ENCODE measurements at places on chromosomes 3 and 15.

DNA sequence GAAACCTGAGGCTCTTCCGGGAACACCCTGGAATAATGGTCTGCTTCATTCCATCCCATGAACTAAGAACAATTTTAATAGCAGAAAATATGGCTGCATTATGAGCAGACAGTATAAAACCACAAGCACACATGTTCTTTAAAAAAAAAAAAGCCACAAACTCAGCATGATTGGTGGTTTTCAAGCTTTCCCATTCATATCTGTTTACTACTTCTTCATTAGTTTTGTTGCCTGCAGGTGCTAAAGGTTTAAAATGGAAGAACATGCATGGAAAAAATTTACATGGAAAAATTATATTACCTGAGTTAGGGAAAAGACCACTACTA is 137.9 kb upstream of the HES1 start:
- no peak for DNase-seq

DNA sequence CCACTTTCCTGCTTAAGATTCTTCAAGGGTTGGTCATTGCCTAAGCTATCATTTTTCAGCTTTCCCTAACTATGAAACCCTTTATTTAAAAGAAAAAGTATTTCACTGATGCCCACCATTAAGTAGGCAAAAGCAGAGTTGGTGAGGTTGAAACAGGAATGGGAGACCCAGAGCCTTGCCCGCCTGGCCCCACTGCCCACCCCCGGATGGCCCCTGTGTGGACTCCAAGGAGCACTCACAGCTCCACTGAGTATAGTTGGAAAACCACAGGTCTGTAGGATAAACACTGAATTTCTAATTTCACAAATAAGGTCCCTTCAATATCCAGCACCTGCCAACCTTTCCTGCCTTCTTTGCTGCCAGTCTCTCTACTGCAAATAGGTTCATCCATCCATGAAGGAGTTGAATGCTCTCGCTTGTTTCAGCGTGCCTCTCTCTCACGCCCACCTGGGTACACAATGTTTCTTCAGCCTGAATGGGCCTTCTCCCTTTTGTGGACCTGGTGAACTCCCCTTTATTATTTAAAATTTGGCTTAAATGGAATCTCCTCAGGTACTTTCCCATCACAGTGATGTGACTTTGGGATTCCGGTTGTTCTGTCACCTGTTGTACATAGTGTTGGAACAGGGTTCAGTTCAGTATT is 8.7 kb upstream of the ACAP2 start:
- DNase-seq, result peak; percentile 79

DNA sequence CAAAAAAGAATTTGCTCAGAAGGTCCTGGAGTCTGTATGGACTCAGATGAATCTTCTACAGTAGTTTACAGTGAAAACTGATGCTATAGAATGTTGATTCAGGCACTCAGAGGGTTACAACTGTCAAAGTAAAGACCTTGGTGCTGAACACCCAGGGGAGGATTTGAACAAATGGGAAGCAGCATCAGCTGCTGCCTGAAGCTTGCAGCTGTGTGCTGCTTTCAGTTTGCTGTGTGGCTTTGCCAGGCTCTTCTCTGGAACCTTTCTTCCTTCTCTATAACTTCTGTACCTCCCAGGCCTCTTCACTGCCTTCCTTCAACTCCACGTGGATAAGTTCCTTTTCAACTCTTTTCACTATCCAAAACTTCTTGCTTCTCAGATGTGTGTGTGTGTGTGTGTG is 214.2 kb downstream of the GRM7 start:
- DNase-seq, result no peak

DNA sequence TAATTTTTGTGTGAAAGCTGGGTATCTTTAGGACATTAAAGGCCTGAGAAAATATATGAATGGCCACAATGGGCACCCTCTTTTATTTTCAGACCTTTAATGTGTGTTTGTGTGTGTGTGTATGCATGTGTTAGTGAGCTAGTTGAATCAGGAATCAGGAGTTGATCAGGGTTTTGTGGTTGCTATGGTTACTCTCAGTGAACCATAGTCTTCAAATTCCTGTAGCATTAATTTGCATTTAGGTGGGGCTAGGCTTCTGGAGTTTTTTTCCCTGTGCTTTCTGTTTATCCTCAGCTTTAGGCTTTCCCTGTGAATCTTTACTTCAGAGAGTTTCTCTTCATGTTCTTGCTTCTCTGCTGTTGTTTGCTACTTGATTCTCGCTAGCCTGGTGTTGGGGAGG is 122.0 kb upstream of the ONECUT1 start:
- no peak for DNase-seq

- DNase-seq, result no peak
Observed at GRCh38 chr3:194811118-194811517, 125.4 kb downstream of the FAM43A start.

GRCh38 chr3:3664935-3665334 is 134.3 kb upstream of the LRRN1 start:
- DNase-seq, result no peak

DNA sequence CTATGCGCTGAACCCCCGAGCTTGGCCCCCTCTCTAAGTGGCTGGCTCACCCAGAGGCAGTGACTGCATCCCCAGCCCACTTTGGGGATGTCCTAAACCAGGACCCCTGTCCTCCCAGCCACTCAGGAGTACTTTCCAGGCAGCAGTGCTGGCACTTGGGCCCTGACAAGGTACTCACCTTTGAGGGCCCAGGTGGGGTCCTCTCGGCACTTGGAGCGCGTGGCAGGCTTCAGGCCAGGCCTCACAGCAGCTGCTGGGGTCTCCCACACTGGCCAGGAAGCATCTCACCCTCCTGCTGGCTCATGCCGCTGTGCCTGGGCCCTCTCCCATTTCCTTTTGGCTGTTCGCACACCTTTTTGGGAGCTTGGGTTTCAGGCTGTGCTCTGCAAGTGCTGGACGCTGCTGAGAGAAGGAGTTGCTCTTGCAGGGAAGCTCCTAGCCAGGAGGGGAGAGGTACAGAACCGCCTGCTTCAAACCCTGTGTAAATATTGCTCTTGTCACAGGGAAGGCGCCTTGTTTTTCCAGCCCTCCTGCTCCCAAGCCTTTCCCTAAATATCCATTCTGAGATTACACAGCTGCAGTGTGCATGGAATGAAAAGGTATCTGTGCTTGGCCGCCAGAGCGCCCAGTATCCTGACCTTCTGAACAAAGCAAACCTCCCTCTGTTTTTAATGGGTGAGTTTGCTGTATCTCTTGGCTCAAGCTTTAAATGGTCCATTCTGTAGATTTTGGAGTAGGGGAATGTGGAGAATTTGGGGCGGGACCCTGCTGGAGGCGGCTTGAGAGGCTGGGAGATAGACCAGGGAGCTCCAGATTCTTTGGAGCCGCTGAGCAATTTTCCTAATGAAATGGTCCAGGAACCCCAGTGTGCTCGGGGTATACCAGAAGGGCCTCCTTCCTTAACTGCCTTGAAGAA is 45.6 kb downstream of the DNASE1L3 start:
- DNase-seq, result no peak

DNA sequence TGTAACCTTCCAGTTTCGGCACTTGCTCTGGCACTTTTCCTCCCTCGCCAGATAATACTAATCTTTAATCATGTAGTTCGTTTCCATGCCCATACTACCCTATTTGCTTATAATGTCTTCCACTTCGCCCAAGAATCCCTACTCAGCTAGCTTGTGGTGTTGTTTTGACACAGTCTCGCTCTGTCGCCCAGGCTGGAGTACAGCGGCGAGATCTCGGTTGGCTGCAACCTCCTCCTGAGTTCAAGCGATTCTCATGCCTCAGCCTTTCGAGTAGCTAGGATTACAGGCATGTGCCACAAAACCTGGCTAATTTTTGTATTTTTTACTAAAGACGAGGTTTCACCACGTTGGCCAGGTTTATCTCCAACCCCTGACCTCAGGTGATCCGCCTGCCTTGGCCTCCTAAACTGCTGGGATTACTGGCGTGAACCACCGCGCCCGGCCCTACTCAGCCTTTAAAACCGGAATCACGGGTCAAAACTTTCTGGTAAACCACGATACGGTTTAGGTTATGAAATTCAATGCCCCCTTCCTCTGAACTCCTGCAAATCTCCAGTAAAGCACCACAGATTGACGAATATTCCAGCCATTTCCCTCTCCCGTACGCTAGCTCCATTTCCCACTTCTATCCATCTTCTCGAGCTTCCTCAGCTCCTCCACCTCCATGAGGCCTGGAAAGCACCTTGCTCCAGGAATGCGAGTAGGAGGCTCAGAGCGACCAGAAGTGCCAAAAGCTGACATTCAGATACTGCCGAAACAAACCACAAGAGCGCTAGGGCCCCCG is 878 bp upstream of the RAD51 start:
- no peak for DNase-seq

DNA sequence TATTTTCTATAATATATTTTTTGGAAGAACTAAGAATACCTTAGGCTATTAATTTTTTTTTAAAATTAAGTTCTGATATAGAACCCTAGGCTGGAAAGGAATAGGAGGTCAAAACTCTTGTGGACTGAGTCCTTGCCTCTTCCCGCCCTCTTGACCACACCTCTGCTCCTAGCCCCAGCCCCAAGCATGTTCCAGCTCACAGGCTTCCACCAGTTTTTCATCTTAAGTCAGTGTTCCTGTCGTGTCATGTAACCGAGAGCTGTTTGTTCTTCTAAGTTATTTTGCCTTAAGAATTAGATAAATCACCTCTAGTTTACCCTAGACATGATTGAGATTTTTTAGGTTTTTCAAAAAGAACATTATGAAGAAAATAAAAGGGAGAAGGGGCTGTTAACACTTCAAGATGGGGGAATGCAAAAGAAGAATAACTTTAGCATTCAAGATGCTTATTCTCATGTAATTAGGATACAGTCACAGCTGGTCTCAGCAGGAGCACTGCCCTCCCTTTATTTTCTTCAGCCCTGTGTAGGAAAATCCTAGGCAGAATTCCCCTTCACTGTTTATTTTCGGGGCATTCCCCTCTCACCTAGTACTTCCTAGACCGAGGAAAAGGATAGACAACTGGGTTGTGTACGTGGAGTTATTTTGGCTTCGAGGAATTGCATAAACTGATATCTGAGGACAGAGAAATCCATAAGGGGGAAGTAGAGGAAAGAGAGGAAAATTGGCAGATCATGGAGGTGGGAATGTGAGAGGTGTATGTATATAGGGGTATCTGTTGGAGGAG is 110.2 kb downstream of the CMSS1 start:
- no peak for DNase-seq

DNA sequence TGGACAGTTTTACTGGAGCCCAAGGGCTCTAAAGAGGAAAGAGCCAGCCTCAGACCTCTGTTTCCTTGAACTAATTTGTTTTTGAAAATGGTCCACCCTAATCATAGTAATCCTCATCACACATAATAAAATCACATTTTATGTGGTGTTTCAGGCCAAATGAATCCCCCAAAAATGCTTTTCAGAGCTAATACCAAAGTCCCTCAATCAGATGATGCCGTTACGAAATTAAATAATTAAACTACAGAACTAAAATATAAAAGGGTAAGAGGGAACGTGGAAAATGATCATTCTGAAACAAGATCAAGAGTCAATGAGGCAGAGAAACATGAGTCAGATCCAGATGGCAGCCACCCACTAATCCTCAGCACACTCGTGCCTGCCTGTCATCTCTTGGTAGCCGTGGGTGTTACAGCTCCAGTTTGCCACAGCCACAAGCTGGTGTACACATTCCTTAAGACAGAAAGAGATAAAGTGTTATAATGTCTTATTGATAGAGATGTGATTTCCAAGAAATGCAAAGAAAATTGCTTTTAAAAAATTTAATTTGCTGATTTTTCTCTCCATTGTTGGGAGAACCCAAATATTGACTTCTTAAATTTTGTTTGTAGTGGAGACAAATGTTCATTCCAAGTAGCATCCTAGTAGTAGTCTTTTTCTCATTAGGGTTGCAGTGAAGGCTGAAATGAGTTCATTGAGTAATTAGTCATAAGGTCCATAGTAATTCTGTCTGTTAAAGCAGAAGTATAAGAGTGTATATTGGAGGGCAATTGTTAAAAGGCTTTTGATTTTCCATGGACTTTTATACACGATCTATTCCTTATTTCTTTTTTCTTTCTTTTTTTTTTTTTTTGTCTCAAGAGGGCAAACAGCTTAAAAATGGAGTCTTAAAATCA is 104.2 kb downstream of the AGBL1 start:
- DNase-seq, result no peak

DNA sequence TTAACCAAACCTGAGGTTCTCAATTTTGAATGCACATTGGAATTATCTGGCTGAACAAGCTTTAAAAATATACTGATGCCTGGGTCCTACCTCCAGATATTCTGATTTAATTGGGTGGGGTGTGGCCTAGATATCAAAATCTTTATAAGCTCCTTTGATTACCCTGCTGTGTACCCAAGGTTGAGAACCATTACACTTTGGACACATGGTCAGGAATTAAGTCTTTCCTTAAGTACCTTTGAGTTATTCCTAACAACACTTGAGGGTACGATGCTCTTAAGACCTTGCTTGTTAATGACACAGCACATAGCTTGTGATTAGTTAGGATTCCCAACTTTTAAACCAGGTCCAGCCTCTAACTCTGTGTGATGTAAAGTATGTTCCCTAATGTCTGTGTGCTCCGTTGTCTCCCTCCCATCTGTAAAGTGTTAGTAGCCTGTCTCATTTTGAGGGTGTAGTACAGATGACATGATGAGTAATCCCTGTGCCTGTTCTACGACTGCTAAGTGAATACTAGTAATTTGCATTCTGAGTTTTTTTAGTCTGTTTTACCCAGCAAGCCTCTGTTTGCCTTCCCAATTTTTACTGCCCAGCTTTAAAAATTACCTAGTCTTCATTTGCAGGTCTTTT is 154.9 kb downstream of the KLHL25 start:
- no peak for DNase-seq

GRCh38 chr15:66932634-66933024 is 132.8 kb upstream of the SMAD3 start:
- DNase-seq, result no peak

- DNase-seq, result no peak
Observed at GRCh38 chr15:78034495-78035191, 42.9 kb downstream of the TBC1D2B start.

DNA sequence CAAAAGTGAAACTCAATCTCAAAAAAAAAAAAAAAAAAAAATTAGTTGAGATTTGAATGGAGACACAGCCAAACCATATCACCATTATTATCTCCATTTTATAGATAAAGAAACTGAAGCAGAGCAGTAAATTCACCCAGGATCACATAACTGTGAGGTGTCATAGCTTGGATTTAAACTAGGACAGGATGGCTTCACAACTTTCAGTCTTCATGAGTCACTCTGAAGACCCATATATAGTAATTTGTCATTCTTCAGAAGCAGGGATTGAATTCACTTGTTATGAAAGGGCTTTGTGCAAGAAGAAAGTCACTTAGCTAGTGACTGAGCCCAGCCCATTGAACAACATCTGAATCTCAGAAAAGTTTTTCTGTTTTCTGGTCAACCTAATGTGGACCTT is 60.5 kb upstream of the LRIG1 start:
- DNase-seq, result no peak

DNA sequence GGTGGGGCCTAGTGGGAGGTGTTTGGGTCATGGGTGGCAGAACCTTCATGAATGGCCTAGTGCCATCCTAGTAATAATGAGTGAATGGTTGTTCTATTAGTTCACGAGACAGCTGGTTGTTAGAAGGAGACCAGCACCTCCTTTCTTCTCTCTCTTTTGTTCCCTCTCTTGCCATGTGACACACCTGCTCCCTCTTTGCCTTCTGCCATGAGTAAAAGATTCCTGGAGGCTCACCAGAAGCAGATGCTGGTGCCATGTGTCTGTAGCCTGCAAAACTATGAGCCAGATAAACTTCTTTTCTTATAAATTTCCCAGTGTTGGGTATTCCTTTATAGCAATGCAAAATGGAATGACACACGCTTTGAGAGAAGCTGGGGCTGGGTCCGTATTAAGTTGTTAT is 89.0 kb upstream of the SLC4A7 start:
- DNase-seq, result no peak
